ENCODE measurements at places on chromosomes 2 and 18.
A peak's percentile ranks its signal among the peaks of the same experiment; 100 is the strongest.

GRCh38 chr18:26719896-26720295 lies 145.6 kb downstream of the AQP4 start:
- DNase-seq, result no peak

DNA sequence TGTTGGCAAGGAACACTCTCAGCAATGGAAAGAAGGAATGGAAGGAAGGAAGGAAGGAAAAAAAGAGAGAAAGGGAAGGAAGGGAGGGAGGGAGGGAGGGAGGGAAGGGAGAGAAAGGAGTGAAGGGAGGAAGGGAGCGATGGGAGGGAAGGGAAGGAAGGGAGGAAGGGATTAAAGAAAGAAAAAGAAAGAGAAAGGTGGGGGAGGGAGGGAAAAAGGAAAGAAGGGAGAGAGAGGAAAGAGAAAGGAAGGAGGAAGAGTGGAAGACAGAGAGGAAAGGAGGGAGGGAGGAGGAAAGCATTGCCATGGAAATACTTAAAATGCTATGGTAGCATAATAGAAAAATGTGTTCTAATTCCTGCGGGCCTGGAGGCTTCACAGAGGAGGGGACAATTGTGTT lies 22.4 kb downstream of the TTR start:
- no peak for DNase-seq

DNA sequence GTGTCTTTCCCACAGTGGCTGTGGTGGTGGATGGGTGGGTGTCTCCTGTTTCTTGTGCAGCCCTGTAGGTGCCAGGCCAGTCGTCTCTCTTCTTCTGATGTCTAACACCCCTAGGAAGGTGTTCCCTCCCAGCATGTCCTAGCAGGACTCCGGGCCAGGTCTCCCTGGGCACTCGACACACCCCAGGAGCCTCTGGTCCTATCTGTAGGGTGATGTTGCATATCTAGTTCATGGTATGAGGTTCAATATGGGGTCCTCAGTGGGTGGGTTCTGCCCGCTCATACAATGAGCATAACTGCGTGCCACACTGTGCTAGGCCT lies 14.4 kb downstream of the NGEF start:
- DNase-seq, result no peak

DNA sequence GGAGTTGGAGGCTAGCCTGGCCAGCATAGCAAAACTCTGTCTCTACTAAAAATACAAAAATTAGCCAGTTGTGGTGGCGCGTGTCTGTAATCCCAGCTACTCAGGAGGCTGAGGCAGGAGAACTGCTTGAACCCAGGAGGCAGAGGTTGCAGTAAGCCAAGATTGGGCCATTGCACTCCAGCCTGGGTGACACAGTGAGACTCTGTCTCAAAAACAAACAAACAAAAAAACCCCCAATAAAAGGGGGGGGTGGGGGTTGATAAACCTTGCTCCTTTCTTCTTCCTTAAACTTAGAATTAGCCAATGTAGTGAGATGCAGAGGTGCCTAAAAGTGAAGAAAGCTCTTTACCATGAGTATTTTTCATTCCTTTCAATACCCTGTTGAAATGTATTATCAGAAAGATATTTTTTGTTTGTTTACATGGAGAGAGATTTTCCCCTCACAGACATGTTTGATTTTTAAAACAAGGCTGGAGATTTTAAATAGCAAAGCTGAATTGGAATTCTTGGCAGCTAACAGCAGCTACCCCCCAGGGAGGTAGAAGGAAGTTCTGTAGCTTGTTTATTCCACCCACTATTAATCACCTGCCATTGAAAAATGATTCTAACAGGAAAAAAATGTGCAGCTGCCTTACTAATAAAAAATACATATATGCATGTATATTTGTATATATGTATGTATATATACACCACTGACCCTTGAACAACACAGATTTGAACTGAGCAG lies 48.6 kb downstream of the GYPC start:
- DNase-seq, result no peak

GRCh38 chr2:128311755-128312341 lies 6.8 kb downstream of the HS6ST1 start:
- no peak for DNase-seq

- no peak for DNase-seq
Observed at GRCh38 chr2:237092506-237092905, 6.8 kb downstream of the COPS8 start.

DNA sequence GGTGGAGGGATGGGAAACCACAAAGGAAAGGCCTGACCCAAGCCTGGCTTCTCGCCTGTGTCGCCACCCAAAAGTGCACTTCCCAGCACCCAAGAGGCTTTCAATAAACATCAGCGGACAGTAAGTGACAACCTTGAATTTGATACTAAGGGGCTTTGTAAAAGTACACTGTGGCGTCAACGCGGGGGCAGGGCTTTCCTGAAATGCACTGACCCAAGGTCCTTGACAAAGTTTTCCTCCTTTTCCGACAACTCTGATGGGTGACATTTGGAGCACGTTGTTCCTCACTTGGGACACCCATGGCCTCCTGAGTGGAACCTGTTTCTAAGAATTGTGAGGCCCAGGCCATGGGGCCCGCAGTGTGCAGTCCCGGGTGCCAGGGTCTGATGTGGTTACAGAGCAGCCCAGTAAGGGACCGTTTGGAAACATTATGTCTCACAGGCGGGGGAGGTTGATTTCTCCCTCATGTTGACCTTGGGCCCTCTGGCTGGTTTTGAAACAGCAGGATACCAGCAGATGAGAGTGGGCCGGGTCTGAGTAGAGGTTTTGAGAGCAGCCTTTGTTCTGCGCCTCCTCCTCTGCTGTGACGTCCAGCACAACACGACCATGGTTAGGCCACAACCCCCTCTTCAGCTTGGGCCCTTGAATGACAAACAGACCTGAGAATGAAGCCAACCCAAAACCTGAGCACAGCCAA lies 2.8 kb upstream of the ZBTB14 start:
- DNase-seq, result no peak

DNA sequence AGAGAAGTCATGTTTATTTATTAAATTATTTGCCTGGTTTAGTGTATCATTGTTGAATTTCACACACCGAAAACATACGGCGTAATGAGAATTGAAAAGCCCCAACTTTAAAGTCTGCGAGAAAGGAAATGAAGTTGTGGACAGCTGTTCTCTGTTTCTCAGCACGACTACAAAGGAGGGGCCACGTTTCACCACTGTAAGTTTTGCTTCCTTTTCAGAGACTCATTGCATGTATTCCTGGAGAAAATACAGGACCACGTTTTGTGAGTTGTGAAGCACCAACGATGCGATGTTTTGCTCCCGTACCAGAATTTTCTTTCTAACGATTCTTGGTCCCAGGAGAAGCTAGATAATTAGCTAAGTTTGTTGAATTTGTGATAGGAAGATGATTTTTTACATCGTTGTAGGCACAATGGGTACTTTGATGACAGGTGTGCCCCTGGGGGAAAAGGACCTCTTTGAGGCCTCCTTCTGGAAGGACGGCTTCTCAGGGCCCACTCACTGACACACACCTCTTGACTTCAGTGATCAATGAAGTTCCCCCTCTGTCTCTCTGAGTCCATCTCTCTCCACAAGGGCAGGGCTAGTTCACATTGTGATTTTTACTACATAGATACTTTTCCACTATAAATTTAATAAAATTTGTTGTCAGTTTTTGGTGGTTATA lies 23.7 kb upstream of the ACKR3 start:
- no peak for DNase-seq

GRCh38 chr2:64213532-64214275 lies 69.5 kb upstream of the PELI1 start:
- no peak for DNase-seq

- DNase-seq, result no peak
Observed at GRCh38 chr2:74043345-74044329, 58.9 kb downstream of the TET3 start.

DNA sequence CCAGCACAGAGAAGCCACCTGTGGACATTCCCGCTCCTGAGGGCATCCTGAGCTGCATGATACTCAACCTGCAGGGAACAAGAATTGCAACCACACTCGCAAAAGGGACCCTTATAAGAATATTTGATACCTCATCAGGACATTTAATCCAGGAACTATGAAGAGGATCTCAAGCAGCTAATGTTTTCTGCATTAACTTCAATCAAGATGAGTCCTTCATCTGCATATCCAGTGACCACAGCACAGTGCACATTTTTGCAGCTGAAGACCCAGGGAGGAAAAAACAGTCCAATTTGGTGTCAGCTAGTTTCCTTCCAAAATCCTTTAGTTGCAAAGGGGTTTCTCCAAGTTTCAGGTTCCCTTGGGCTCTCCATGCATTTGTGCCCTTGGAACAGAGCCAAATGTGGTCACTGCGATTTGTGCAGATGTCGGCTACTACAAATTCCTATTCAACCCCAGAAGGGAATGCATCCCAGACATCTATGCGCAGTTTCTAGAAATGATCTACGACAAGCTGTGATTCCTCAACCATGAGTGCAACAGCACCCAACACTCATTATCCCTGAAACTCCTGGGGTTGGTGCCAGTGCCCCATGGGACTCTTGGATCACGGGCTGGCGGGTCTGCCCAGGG lies 23.3 kb upstream of the FHOD3 start:
- DNase-seq, result no peak

DNA sequence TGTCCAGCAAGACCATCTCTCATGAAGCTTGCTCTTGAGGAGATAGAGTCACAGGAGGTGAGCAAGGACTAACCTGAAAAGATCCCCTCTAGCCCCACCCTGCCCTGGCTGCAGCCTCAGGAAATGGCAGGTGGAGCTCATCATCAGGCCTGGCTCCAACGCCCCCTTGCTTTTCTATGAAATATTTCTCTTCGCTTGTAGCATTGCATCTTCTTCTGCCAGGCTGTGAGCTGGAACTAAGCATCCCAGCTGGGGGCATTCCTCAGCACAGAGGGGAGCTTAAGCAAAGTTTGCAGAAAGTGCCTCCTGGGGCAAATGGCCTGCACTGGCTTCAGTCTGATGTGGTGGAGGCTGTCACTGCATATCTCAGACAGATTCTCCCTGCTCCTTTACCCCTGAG lies 90.1 kb upstream of the LGALSL start:
- DNase-seq, result no peak

DNA sequence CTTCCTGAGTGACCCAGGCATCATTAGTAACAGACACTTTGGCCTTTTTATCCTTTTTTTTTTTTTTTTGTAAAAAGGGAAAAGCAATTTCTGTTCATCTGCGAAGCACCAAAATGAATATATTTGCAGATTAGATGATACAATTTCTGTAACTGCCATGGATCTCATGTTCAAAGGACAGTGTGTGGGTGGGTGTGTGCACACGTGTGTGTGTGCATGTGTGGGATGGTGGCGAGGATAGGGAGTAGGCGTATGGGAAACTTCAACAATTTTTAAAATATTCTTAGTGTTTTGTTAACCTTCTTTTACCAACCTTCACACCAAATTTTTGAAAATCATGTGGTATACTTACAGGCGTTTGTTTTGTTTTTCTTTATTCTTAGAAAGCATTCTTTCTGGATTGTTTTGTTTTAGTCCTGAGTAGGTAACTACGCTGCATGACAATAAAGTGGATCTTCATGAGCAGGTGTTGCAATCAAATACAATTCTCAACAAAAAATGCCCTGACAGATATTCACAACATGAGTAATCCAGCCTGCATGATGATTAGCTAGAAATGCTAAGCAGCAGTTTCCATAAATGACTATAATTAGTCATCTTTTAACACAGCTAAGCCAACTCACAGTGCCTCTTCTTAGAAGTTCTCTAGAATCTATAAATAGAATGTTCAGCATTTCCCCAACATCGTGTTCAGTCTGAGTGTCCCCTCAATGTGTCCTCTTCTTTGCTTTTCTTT lies 53.5 kb upstream of the RMDN2 start:
- no peak for DNase-seq

GRCh38 chr2:190514676-190515075 lies 19.8 kb downstream of the NEMP2 start:
- no peak for DNase-seq

DNA sequence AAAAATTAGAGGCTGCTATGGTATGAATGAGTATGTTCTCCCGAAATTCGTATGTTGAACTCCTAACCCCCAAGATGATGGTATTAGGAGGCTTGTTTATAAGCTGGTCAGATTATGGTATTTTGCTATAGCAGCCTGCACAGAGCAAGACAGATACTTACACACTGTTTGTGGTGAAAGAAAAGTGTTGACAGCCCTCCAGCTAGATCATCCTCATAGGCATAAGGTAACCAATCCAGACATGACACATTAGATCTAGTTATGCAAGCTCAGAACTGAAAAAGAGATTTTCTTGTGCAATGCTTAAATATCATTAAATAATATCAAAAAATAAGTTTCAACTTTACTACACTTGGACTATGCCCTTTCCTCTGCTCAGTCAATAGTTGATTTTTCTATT lies 107.1 kb downstream of the ABCA12 start:
- DNase-seq, result no peak

GRCh38 chr2:8306530-8307351 lies 375.1 kb upstream of the ID2 start:
- no peak for DNase-seq

DNA sequence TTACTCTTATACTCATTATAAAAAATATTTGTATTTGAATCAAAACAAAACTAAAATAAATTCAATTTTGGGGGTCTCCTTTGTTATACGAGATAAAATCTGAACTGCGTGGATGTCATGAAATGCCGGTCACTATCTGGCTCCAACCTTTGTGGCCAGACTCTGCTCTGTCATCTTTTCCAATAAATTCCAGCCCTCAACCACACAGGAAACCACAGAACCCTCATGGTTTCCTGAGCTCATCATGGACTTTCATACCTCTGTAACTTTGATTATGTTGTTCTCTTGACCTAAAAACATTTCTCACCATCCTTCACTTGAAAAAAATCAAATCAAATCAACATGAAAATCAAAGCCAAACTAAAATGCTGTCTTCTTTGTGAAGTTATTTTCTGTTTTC lies 724.7 kb downstream of the METTL4 start:
- DNase-seq, result no peak

DNA sequence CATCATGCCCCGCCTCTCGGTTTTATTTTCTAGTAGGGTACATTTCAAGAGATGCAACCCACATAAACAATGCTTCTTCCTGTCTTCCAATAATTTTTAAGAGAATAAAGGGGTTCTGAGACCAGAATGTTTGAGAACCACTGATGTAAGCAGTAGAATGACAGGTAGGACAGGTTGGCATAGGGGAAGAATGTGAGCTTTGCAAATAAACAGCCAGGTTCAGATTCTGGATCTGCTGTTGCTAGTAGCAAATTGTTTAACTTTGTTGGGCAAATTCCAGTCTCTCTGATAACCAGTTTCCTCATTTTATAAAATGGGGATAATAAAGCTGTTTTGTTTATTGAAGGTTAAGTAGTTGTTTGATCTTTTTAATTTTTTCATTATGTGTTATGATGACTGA lies 32.8 kb downstream of the SOCS6 start:
- no peak for DNase-seq

- no peak for DNase-seq
Observed at GRCh38 chr18:23648456-23648855, 14.3 kb downstream of the ANKRD29 start.

- DNase-seq, result peak; percentile 84
Observed at GRCh38 chr2:43136876-43137275, 89.5 kb downstream of the ZFP36L2 start.
